ENCODE measurements at places on chromosomes 6 and 20.

DNA sequence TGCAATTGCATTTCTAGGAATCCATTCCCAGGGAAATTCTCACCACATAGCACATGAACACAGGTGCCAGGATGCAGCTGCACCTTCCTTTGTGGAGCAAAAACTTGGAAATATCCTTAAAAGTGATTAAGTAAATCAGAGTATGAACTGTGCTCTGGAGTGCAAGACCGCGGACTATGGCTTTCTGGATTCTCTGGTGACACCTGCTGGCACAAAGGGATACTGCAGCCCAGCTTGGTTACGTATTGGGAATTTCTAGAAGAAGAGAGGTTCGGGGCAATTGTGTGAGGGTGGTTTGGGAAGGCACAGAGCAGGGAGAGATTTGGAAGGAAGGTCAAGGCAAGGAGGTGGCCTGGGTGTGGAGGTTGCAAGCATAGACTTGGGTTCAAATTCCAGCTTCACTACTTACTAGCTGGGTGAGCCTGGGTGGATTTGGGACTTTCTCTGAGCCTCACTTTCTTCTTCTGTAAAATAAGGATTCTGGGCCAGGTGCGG is 15.9 kb upstream of the PEDS1 start:
- peak; percentile 74 for DNase-seq

DNA sequence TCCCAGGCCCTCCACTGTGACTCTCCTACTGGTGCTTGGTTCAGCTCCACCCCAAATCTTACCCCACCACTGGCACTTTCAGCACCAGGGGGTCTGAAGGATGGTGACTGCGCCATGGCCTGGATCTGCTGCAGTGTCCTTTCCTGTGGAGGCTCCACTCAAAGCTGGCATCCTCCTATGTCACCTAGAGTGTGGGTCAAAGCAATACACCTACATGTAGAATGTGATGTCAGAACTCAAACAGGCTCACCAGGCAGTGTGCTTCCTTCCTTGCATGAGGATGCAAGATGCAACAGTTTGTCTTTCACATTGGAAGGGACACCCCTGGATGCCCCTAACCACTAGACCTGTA is 32.8 kb upstream of the MICB start:
- DNase-seq = no peak

DNA sequence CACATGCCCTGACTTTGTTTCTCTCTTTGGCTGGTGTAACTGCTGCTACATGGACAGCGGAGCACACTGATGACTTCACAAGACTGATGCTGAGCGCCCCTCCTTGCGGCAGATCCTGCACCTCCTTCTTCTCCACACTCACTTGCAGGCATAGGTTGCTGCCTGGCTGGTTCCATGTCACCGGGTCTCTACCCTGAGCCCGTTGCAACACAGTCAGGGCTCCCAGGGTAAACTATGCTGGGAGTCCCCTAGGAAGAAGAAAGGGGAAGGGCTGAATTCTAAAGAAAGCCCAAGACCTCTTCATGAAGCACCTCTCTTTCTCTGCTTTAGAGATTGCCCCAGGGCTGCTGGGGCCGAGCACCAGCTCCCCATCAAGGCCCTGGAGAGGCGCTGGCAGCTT is 83.3 kb upstream of the DUSP22 start:
- DNase-seq = no peak

DNA sequence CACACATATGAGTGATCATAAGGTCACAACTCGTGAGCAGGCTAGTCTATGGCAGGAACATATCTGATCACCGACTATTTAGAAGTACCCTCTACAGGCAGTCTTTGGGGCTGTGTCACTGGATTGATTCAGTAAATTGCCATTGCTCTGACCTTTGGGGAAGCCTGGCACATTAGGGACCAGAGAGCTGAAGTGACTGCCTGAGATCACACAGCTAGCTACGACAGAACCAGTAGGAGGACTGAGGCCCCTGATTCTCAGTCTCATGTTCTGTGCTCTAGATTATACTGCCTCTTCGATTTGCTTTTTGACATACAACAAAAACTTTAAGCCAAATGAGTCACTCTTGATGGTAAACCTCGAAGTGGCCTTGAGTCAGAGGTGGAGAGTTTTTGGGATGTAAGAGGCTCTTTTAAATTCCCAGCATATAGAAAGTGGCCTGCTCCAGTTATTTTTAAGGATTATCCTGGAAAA is 247.5 kb upstream of the SUPT3H start:
- DNase-seq = no peak

GRCh38 chr6:135183532-135184440 is 2.7 kb downstream of the MYB start:
- peak; percentile 97 for DNase-seq

GRCh38 chr6:110068592-110068967 is 90.5 kb downstream of the GPR6 start:
- DNase-seq = no peak

DNA sequence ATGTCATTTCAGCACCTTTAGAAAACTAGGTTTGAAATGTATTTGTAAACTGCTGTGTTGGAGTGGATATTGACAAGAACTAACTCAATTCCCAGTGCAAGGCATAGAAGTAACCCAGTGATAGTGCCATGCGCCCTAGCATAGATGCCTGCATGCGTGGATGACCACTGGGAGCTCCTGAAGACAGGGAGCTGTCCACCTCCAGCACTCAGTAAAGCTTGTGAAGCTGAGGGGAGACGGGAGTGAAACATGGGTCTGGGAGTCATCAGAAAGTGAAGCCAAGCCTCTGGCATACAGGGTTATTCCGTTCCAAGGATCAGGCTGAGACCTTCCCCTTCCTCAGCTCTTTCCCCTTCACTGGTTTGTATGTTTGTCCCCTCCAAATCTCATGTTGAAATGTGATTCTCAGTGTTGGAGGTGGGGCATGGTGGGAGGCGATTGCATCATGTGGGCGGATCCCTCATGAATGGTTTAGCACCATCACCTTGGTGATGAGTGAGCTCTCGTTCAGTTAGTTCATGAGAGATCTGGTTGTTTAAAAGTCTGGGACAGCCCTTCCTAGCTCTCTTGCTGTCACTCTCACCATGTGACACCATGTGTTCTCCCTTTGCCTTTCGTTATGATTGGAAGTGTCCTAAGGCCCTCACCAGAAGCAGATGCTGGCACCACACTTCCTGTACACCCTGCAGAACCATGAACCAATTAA is 146.5 kb upstream of the FERMT1 start:
- DNase-seq = no peak

- no peak for DNase-seq
These were observed 47.6 kb downstream of the CD109 start for GRCh38 chr6:73743556-73743955.

DNA sequence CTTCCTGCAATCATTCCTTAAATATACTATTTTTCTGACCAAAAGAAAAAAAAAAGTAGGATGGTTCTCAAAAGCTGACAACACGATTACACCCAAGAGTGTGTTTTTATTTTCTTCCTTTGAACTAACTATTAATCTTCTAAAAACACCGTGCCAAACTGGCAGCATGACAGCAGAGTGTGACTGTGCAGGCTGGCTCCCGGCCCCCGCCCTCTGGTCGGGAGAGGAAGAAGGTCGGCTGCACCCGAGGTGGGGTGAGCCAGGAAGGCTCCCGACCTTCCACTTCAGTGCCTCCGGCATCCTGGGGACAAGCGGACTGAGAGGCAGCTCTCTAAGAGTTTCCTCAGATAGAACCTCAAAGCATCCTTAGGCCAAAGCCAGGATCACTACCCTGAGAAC is 29.2 kb downstream of the SLC22A23 start:
- DNase-seq = no peak

- peak; percentile 88 for DNase-seq
These were observed 11.6 kb upstream of the F13A1 start for GRCh38 chr6:6331946-6332601.

- DNase-seq = no peak
These were observed 129.4 kb upstream of the CENPW start for GRCh38 chr6:126210398-126211075.

- DNase-seq = peak; percentile 78
These were observed 10.9 kb downstream of the JAG1 start for GRCh38 chr20:10662661-10663458.

GRCh38 chr6:11035616-11036350 is 8.3 kb downstream of the ELOVL2 start:
- DNase-seq = no peak

DNA sequence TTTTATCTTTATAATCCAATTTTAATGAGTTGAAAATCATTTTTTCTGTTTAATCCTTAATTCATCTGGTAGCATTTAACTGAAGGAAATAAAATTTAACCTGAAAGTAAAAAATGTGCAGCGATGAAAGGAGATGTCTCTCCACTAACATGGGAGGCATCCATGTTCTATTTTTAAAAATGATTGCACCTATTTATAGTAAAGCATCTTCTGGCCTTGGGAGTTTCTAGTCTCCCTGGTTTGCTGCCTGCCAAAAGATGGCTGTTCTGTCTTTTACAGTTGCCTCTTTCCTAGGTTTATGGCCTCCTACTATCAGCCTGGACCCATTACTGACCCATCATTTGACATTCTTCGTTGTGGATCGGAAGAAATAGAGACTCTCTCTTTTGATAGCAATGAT is 143.0 kb downstream of the B3GAT2 start:
- DNase-seq = no peak

DNA sequence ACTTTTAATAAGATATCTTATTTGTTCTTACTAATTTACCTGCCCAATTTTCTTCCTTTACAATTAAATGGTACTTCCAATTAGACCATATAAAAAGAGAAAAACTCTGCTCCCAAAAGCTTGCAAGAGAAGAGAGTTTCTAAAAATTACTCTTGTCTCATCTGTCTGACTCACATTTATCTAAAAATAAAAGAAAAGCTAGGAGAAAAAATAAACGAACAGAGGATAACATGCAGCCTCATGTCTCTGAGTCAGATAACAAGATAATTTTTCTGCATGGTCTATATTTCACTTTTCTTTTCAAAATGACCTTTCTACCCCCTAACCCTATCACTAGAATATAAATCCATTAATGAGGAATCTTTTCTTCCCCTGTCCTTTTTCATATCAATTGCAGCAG is 127.2 kb upstream of the TCF21 start:
- no peak for DNase-seq

- no peak for DNase-seq
These were observed 110.4 kb upstream of the PHACTR3 start for GRCh38 chr20:59493926-59494325.

Data from Kasumi-1 (cell line).